ENCODE measurements at places on chromosomes 5 and 9.

DNA sequence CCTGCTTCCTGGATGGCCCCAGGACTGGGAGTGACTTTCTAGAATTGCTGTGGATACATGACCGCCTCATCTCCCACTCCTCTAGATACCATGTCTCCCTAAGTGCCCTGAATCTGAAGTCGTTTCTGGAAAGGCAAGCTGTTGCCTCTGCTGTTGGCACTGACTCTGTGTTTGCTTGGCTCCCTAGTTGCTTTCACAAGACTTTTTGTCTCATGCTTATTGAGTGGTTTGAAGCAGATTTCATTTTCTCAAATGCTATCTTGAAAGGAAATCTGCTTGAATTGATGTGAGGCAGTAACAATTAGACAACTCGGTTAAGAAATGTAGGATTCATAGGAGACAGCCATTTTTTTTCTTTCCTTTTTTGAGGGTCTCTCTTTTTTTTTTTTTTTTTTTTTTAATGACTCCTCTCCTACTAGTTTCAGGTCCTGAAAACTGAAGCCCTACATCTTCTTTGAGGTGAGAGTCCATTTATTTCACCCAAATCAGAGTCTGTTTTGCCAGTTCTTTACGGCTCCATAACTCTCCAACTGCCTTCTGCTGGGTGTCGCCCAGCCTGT is 65.9 kb downstream of the PRDM6 start:
- DNase-seq = no peak

DNA sequence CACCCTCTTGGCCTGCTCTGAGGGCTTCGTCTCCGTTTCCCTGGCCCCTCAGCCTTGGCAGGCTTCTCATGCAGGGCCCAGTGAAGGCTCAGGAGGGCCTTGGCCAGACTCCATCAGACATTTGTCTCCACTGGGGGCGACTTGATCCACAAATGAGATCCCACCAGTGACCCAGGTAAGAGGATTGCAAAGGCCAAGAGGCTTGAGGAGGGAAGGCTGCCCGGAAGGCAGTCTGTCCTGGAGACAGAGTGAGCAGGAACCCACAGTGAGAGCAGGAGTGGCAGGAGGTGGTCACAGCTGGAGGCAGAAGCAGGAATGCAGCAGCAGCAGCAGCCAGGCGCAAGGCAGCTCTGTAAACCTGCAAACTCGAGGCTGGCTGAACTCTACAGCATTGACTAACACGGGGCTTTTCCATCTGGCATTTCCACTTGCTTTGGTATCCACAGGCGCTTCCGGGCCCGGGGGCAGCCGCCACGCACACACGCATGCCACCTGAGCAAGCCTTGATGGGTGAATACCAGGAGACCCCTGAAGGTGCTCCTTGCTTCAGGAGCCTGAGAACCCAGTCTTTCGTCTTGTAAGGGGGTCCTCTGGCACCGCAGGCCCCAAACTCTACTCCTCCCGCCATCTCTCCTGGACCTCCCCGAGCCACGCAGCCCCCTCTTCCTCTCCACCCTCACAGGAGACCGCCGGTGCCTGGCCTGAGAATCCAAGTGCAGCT is 14.7 kb downstream of the MGAT1 start:
- DNase-seq = no peak

DNA sequence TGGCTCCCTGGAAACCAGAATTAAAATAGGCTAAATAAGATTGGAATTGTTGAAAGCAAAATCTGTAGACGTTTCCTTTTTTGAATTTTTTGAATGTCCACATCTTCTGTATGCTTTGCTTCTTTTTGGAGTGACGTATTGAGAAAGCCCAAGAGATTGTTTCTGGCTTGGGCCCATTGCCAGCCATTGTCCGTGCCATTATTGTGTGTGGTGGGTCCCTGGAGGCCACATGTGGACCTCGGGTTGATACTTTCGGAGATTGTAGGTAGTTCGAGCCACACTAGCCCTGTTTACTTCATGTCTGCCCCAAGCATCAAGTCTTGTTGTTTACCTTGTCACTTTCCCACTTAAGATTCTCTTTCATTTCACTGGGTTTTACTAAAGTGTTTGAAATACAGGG is 106.0 kb downstream of the PALM2AKAP2 start:
- no peak for DNase-seq

DNA sequence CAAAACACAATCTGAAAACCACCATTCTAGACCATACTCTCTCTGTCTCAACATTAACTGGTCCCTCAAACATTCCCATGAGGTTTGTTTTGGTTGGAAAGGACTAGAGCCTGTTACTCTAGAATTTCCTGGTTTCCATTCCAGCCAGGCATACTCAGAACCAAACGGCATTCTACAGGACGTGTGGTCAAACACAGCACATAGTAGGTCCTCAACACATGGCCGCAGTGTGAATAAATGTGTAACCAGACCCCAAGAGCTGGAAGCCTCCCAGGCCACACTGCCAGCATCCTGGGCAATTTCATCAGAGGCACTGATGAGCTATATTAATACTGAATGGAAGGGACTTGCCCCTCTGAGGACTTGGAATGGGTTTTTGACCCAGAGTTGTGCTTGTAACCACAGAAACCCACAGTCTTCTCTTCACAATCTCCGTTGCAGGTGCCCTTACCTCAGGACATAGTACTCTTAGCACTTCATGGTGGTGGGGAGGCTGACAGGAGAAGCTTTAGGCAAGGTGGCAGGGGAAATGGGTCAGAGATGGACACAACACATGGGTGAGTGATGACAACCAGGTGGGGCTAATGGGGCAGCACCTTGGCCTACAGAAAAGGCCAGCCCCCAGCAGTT is 66.0 kb downstream of the ZNF366 start:
- DNase-seq = no peak

GRCh38 chr9:76441551-76442322 is 17.2 kb upstream of the GCNT1 start:
- DNase-seq = no peak

DNA sequence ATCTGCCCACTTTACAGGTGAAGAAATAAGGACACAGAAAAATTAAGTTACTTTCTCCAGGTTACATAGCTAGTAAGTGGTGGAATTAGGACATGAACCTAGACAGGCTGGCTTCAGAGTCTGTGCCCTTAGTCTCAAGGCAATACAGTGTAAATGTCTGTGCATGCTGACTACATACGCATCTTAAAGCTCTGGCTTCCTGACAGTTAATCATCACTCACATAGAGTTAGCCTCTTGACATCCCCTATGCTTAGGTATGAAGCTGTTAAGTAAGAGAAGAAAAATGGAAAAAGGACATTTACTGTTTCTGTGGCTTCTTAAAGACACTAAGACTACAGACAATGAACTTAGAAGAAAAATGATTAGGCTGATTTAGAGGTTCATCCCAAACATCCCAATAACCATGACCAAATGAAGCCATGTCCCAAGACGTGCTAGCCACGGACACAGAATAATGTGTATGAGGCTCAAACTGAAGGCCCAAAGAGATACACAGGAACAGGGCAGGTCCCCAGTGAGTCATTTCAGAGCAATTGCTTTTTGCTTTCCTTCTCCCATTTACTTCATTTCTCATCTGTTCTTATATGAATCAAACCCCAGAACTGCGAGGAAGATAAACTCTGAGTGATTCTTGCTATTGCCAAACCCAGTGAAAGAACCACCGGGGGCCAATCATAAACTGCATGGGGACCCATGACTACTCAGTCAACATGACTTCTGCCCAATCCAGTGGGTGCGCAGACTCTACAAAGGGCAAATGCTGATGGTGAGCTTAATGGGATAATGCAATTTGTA is 100.0 kb upstream of the IFNK start:
- no peak for DNase-seq

- DNase-seq = no peak
Measured at GRCh38 chr5:170269579-170269978, 28.0 kb downstream of the LCP2 start.
